ENCODE measurements at places on chromosomes 4 and X.

DNA sequence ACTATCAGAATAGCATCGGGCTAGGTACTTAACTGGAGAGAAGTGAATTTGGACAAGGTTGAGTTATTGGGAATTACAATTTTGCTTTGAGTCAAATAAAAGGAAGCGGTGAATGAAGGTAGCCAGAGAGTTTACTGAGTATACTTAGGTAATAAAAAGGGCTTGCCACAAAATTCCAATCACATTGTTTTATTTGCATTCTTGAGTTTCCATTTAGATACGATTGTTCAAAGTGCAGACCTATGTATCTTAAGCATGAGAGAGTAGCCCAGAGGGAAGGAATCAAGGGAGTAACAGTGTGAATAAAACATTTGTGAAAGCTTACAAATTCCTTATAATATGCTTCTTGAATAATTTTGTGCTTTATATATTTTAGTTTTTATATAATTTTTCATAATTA, 102.5 kb upstream of the NDST4 start:
- no peak for DNase-seq

DNA sequence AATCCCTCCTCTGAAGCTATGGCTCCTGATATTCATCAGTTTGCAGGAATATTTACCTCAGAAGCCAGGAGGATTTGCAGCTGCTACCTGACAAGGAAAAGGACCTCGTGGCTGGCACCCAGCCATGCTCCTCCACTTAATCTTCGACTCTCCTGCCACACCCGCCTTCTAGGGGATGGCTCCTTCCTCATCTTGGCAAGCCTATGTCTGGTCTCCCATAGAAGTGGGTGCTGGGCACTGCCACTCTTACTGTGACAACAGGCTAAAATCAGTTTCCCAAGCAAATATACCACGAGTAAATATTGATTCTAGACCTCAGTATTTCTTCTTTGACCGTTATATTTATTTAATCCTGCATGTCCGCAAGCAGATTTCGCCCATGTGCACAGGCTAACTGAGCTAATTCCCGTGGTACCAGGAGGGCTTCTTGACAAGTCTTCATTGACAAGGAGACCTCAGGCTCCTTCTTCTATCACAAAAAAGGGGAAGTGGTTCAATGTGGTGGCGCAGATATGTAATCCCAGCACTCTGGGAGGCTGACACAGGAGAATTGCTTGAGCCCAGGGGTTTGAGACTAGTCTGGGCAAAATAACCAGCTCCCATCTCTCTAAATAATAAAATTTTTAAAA, 52.6 kb upstream of the DCTD start:
- no peak for DNase-seq

DNA sequence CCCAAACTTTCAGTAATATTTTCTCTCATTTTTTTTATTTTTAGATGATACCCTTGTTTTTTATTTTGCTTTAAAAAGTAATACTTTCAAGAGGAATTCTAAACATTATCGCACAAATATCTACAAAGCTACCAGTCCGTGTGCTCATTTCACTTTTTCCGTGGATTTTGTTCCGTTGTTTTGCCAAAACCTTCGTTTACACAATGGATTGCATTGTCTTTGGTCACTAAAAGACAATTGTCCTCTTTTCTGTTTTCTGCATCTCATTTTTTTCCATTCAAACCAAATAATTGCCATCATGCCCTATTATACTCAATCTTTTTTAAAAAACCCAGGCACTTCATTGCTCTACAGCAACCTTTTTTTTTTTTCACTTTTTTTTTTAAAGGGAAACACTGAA, 214.9 kb downstream of the CXXC4 start:
- no peak for DNase-seq

DNA sequence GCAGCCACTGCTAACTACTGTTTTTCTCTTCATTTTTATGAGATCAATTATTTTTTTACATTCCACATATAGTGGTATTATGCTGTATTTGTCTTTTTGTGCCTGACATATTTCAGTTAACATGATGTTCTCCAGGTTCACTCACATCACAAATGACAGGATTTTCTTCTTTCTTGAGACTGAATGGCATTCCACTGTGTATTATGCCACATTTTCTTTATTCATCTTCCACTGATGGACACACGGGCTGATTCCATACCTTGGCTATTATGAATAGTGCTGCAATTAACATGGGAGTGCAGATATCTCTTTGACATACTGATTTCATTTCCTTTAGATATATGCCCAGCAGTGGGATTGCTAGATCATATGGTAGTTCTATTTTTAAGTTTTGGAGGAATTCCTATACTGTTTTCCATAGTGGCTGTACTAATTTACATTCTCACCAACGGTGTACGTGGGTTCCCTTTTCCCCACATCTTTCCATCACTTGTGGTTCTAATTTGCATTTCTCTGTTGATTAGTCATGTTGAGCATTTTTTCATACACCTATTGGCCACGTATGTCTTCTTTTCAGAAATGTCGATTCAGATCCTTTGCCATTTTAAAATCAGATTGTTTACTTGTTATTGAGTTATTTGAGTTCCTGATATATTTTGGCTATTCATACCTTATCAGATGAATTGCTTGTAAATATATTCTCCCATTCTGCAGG, 14.9 kb upstream of the ZCCHC4 start:
- DNase-seq, result no peak

- no peak for DNase-seq
Measured at GRCh38 chr4:2337131-2337723, 75.3 kb upstream of the MXD4 start.

GRCh38 chr4:8912506-8912905, 40.9 kb upstream of the HMX1 start:
- DNase-seq, result no peak

DNA sequence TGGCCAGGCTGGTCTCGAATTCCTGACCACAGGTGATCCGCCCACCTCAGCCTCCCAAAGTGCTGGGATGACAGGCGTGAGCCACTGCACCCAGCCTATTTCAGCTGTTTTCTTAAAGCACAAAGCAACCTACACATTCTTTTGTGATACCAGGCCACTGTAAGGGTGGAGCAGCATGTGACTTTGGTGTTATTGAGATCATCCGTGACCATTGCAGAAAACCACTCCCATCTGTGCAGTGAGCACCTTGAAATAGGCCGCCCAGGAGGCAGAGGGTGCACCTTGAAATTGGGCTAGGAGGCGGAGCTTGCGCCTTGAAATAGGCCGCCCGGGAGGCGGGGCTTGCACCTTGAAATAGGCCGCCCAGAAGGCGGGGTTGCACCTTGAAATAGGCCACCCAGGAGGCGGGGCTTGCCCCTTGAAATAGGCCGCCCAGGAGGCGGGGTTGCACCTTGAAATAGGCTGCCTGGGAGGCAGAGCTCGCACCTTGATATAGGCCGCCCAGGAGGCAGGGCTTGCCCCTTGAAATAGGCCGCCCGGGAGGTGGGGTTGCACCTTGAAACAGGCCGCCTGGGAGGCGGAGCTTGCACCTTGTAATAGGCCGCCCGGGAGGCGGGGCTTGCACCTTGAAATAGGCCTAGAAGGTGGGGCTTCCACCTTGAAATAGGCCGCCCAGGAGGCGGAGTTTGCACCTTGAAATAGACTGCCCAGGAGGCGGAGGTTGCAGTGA, 9.0 kb upstream of the SLC25A6 start:
- no peak for DNase-seq

GRCh38 chr4:53633608-53634007, 42.3 kb upstream of the LNX1 start:
- no peak for DNase-seq

- no peak for DNase-seq
Measured at GRCh38 chrX:40663078-40663740, 15.8 kb upstream of the CXorf38 start.

DNA sequence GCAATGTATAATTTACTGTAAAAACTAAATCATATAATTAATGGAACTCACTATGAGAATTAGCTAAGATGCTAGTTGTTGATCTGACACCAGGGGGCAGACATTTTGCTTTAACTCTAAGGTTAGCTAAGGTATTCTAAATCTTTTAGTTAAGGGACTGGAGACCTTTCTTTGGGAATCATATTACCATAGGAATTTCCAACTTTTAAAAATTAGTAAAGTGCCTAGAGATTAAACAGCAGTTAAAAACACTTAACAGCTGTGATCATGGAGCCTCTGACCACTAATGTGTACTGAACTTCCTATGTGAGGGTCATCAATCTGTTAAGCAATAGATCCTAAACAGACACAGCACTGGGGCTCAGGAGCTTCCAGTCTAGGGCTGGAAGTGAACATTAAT, 226.6 kb downstream of the NSUN7 start:
- DNase-seq, result no peak

DNA sequence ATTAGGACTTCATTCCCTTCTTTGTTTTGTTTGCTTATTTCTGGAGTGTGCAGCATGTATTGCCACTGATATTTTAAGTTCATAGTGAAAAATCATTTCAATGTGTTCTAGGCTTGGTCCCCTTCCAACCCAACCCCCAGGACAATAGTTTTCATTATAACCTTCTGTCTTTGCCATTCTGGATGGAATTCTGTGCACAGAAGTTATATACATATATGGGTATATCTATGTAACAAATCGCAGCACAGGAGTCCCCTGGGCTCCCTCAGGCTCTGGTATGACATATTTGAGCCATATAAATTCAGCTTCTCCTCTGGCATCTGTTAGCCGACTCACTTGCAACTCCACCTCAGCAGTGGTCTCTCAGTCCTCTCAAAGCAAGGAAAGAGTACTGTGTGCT, at the start of gene TNMD:
TNMD (plus strand) TSS at position 326 of the 400 bp plus-strand sequence. CDS start 83 bp downstream, outside the sequence.
- no peak for DNase-seq

DNA sequence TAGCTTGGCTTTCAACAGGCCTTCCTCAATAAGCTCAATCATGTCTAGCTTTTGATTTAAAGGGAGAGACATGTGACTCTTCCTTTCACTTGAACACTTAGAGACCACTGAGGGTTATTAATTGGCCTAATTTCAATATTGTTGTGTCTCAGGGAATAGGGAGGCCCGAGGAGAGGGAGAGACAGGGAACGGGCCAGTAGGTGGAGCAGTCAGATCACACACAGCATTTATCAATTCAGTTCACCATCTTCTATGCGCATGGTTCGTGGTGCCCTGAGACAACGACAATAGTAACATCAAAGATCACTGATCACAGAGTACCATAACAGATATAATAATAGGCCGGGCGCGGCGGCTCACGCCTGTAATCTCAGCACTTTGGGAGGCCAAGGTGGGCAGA, 17.8 kb downstream of the ZNF81 start:
- no peak for DNase-seq

GRCh38 chr4:71380788-71381187, 42.0 kb downstream of the SLC4A4 start:
- no peak for DNase-seq

- no peak for DNase-seq
Measured at GRCh38 chrX:14946606-14947155, 73.5 kb downstream of the MOSPD2 start.

DNA sequence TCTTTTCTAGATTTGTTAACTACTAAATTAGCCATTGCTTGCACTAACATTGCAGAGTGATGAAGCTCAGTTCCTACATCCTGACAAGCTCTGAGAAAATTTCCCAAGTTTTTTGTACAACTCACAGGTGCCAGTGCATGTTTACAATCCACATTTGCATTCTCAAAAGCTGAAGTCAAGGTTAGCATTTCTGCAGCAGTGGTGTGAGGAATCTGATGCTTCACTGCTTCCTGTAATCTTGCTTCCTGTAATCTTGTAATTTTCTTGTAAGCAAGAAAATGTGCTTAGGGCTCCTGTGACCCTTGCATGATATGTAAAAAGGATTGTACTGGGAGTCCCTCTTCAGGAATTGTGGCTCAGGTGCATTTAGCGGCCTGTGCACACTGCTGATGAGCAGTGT, 207.4 kb upstream of the CXCL13 start:
- DNase-seq, result no peak

- DNase-seq, result no peak
Measured at GRCh38 chrX:133477986-133478385, 62.7 kb upstream of the GPC4 start.

DNA sequence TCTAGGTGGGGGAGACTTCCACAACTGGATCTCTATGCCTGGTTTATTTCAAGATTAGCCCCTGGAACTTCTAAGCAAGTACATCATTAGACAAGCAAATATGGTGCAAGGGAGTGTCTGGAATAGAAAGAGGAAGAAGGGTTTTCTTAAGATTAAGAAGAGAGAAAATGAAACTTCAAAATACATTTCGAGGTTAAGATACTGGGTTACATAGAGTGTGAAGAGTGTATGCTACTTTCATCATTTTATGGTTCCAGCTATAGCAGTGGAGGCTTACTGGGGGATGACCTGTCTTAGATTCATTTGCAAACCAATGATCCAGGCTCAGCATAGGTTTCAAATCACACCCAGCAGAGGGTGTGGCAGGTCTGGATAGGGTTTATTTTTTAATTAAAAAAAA, 144.4 kb upstream of the GATB start:
- DNase-seq, result no peak

All from activated CD8-positive, alpha-beta memory T cell treated with anti-CD3 and anti-CD28 coated beads for 1 hour (primary cell).